Activated T-helper 17 cell treated with anti-CD3 and anti-CD28 coated beads, Interleukin-2, amount 50 U/mL, for 72 hours (primary cell): ENCODE measurements at places on chromosomes 2 and 18.

DNA sequence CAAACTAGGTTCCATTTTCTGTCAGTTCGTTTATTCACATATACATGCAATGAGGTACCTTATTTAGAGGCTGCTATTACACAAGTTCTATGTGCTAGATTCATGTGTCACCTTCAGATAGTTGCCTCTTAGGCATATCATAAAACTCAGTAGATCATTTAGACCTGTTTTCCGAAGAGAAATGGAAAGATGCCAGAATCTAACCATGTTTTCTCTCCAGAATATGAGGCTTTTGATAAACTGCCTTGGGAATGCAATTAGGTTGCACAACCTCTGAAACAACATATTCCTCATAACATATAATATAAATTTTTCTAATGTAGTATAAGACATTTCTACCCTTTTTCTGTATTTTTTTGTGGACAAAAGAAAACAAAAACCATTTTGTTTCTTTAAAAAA, 108.1 kb downstream of the PRPF40A start:
- no peak for ATAC-seq

GRCh38 chr2:169649278-169649677, 44.9 kb downstream of the CFAP210 start:
- no peak for ATAC-seq

DNA sequence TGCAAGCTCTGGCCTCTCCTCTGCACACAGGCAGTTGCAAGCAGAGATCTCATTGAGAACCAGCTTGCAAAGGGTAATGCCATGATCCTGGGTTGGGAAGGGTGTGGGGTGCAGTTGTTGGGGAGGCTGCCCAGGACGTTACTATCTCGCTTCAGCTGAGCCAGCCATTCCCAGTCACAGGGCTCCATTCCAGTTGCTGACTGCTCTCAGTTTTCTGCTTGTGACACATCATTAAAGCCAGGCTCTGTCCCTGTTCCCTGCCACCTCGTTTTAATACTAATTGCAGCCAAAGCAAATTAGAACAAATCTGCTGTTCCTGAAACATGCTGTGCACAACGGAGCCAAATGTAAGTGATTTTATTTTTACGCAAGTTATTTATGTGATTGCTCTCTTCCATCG, 62.5 kb upstream of the SMAD2 start:
- no peak for ATAC-seq

- ATAC-seq, result no peak
Observed at GRCh38 chr2:215487002-215487372, 51.1 kb upstream of the FN1 start.

- no peak for ATAC-seq
Observed at GRCh38 chr2:99617811-99618210, 128.0 kb upstream of the REV1 start.

GRCh38 chr18:48422947-48423378, 13.8 kb upstream of the ZBTB7C start:
- no peak for ATAC-seq

GRCh38 chr2:73217826-73218225, 3.8 kb downstream of the SMYD5 start:
- no peak for ATAC-seq

GRCh38 chr2:23320058-23320457, 64.9 kb upstream of the KLHL29 start:
- ATAC-seq, result no peak

DNA sequence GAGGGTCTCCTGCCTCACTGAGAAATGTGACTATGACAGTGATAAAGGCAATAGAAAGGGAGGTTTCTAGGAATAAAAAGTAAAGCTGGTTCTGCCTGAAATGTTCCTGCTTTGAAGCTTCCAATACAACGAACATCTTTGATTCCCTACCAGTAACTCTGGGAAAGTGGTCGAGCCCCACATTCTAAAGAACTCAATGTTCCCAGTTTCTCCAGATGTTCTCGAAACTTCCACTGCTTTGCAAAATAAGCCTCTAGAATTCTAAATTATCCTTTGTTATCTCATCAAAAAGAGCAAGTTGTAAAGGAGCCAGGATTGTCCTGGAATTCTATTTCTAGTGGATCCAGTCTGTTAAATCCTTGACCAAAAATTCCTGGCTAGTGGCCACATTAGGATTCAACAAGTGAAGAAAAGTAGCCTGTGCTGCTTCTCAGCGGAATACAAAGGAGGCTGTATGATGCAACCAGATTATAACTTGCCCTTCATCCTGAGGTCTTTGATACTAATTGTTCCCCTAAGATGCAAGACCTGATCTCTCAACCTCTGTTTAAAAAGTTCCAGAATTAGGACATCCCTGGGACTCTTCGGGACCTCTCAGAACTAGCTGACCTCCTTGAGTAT, 8.4 kb downstream of the SCN7A start:
- ATAC-seq, result no peak

- no peak for ATAC-seq
Observed at GRCh38 chr2:85746321-85747004, 7.3 kb upstream of the ATOH8 start.

- no peak for ATAC-seq
Observed at GRCh38 chr2:152571048-152571766, 146.1 kb downstream of the PRPF40A start.

DNA sequence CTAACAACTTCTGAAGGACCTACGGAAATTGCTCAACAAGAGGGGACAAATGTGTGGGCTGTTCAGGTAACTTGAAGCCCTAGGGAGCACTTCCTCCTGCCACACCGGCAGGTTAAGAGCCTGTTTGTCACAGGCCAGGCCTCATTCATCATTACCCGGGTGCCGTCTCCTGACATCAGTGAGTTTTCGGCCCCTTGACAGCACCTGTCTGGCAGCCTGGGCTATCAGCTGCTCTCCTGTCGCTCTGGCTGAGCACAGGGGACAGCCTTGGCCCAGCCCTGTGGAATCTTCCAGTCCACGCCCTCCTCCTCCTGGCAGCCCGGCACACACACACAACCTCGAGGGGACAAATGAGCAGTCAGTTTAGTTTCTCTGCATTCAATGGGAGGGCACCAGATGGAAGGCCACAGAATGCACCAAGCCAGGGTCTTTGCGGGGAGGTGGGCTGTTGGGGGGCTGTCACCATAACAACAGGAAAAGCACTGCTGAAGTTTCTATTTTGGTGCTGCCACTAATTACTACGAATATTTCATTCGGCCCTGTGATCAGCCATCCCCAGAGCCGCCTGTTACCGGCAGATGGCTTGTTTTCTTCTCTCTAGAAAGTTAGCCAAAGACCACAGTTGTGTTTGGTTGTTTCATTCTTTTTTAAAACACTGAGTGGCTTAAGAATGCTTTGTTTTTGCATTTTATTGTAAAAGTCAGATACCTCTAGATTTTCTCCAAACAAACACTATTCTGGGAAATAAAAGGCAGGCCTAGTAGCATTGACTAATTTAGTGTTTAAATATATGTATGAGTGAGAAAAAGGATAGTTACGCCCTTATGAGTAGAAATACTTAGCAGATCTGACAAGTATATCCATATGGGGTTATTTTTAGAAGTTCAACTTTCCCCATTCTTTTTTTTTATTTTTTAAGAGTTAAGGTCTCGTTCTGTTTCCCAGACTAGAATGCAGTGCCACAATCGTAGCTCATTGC, 189.9 kb upstream of the NDUFV2 start:
- no peak for ATAC-seq

GRCh38 chr2:182377467-182377866, 49.4 kb downstream of the PDE1A start:
- ATAC-seq, result no peak

DNA sequence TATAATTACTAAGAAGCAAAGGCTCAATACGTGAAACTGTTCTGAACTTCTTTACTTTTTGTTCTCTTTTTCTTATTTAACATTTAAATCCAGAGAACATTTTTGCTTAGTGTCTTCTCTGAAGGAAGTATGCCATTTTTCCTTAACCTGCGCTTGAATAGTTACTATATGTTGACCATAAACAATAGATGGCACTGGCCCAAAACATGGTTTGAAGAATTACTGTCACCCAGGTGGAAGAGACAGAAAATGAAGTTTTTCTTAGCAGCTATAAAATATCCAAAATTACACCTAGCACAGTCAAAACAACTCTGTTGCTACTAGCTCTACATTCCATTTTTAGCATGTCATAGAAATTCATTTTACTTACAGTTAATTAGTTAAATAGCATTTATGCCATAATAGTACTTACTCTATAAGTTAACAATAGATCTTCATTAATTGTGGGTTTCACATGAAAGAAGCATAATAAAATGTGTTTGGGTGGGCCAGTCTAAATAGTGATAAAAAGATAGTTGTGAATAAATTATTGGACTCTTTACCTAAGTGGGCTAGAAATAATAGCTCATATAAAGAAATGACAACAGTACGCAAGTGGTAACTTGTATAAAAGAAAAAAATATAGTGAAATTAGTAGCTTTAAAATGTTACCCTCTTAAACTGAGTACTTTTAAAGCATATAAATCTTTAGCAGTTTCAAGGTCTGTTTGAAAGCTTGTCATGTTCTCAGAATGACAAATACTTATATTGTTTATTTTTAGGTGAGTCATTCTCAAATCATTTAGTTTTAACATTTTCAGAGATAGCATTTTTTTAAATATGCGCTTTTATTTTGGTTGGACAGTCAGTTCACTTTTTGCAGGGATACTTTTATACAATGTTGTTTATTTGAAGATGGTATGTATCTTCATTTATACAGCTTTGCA, 3.7 kb downstream of the ETAA1 start:
- no peak for ATAC-seq

GRCh38 chr2:197212344-197213262, 98.0 kb downstream of the ANKRD44 start:
- ATAC-seq, result no peak

DNA sequence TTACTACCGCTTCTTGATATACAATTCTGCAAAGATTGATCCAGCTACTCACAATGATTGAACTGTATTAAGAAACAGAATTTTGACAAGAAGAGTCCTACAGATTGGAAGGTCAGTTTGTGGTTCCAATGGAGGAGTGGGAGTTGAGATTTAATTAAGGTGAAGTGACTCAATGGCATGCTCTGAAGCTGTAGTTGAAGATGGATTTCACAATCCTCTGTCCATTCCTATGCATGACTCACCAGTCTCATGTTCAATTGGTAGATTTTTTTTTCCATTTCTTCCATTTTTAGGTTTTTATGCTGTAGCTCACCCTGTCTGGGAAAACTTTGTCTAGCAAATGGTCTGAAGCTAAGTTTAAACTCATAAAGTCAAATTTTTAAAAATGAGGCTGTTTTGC, 83.3 kb downstream of the DPP4 start:
- ATAC-seq, result no peak

- no peak for ATAC-seq
Observed at GRCh38 chr2:156958374-156958773, 299.1 kb upstream of the GALNT5 start.

DNA sequence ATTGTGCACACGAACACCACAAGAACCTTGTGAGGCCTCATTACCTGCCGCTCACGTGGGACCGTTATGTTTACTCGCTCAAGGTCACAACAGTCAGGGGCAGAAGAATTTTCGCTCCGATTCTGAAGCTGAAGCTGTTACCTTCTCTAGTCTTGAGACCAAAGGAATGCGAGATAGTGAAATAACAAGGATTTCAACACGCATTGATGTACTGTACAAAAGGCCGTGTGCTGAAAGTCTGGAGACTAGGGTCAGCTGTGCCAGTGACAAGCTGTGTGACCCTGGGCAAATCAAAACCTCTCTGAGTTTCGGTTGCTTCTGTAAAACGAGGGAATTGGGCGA, 583 bp downstream of the NEMP2 start:
- peak; percentile 57 for ATAC-seq

DNA sequence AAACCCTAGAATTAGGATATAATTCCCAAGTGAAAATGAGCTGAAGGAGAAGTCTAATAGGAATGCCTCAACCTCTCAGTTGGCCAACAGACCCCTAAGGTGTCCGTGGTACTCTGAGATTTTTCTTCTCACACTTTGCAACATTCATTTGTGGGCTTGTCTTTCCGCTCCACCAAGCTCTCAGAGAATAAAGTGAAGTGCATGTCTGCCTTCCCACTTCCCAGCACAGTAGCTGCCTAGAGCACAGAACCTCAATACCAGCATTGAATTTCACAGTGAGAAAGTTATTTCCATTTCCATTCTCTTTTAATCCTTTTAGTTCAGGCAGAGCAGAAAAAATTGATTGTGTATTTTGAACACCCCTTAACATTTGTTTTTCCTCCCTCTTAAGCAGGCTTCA, 451.8 kb downstream of the TGIF1 start:
- no peak for ATAC-seq

DNA sequence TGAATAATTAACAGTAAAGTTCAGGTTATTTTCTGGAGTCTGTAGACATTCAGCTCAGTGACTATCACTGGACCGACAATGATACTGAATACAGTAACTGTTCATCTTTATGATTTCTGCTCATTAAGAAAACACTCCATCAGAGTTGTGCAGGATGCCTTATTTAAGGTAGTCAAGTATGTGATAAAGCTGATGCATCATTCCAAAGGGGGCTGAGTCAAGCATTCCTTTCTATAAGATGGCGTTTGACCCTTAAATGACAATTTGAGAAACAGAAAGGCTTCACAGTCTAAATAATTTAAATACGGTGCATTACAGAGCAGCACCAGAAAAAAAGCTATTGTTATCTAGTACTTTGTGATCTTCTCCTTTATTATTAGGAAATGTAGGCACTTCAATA, 131.1 kb downstream of the CDH2 start:
- no peak for ATAC-seq

GRCh38 chr2:119160361-119160990, 1.9 kb upstream of the C1QL2 start:
- ATAC-seq, result no peak

- no peak for ATAC-seq
Observed at GRCh38 chr2:203038586-203038985, 23.9 kb downstream of the NBEAL1 start.

- ATAC-seq, result no peak
Observed at GRCh38 chr2:119301413-119301812, 65.2 kb downstream of the C2orf76 start.

DNA sequence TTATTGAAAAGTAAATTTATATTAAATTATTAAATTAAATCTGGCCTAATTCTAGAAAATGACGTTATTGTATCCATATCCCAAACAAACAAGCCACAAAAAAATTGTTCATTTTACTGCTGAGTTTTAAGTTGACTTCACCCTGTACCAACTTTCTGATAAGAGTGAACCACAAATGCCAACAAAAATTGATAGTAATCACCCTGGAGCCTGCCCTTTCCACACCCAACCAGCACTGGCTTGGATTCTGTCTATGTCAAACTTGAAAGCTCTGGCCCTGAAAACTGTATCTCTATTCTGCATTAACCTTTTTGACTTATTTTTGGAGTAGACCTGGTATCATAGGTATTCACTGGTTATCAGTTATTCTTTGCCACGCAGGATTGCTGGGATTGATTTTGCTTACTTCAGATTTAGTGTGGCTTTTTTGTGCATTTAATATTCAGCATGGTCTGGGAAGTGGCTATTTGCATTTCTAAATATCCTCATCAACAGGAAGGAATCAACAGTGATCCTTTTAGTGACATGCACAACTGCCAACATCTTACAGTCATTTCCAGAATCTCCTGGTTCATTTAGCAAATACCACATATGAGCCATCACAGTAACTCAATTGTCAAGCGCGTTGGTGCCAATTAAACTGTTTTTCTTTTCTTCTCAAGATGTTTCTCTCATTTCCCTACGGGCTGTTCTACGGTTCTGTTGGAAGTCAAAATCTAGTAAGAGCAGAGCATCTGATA, 11.4 kb upstream of the SRBD1 start:
- peak; percentile 57 for ATAC-seq
